Activated CD4-positive, alpha-beta T cell treated with anti-CD3 and anti-CD28 coated beads, Interleukin-2, amount 50 U/mL, for 24 hours (primary cell): ENCODE measurements at places on chromosomes 13 and 19.

DNA sequence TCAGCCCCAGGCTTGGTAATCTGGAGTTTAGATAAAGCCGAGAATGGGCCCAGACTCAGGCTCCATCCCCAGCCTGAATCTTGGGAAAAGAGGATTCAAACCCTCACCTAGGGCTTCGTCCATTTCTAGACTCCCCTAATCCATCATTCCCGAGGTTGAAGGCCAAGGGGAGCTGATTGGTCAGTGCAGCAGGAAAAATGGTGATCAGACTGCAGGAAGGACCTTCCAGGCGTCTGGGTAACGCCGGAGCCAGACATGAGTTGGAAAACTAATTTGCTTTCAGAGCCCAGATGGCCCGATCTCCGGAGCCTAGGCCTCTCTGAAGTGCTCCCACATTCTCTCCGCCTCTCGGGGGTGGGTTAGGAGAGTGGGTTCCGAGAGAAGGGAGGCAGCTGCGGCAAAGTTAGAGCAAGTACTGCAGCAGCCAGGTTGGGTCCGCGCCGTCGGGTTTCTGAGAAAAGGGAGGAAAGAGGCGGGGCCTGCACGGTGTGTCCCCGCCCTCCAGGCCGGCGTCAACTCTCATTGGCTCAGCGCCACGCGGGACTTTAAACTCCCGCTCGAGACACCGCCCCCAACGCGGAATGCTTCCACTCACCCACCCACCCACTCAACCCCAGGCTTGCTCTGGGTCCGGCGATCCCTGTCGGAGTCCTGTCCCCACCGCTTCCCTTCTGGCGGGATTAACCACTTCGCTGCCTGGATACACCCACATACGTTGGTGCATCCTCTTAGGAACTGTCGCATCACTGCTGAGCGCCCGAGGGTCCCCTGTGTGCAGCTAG, 788 bp upstream of the RTBDN start:
- no peak for DNase-seq

- no peak for DNase-seq
Observed at GRCh38 chr19:35905178-35905727, 2.8 kb downstream of the TYROBP start.

- DNase-seq, result no peak
Observed at GRCh38 chr13:77903435-77903834, 15.2 kb downstream of the EDNRB start.

DNA sequence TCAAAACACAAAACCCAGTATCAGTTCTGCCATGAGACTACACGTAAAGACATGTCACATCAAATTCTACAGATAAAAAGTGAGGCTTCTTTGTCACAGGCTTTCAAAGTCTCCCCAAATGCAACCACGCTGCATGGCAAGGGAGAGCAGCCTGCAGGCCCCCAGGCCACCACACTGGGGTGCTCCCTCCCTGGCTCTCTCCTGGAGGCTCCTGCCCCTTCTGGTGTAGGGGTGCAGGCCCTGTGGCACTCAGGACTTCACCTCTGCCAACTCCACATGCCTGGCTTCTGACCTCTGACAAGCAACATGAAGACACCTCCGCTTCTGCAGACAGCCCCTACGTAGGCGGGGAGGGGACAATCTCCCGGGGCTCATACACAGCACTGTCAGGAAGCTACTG, 14.3 kb downstream of the AKAP8 start:
- DNase-seq, result no peak

- DNase-seq, result no peak
Observed at GRCh38 chr19:41616792-41617621, 9.9 kb downstream of the CEACAM4 start.

DNA sequence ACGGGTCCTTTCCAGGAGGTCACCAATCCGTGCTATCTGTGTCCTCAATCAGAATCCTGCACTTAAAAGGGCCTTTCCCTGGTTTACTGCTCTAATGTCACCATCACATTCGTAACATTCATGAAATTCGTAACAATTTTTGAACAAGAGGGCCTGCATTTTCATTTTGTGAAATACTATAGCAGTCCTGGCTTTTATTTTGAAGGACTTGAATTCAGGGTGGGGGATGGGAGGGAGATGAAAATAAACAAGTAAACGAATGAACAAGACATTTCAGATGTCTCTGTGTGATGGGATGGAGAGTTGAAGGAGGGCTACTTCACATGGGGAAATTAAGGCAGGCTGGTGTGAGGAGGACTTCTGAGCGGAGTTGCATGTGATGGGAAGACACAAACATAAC, 281.0 kb downstream of the TSHZ3 start:
- DNase-seq, result no peak

GRCh38 chr19:51681286-51681941, 11.7 kb upstream of the SPACA6 start:
- DNase-seq, result no peak

DNA sequence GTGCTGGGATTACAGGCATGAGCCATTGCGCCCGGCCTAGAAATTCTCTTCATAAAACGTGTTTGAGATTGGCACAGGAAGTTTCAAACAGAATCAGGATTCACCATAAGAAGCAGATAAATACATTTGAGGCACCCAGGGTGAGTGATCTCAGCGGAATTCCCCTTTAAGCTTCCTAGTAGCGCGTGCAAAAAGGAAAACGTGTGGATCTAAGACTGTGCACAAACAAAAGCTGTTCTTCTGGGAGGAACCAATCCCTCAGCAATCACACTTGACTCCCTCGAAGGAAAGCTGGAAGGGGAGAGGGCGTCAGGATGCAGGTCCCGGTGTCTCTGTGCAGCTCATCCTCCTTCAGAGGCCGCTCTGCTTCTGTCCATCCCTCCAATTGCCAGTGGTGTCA, 15.5 kb downstream of the MCF2L start:
- DNase-seq, result no peak

- no peak for DNase-seq
Observed at GRCh38 chr13:77503398-77503797, 32.1 kb upstream of the SCEL start.

- no peak for DNase-seq
Observed at GRCh38 chr19:1012334-1012733, 8.6 kb downstream of the TMEM259 start.

- DNase-seq, result no peak
Observed at GRCh38 chr19:28737021-28737895, 475.7 kb downstream of the UQCRFS1 start.

DNA sequence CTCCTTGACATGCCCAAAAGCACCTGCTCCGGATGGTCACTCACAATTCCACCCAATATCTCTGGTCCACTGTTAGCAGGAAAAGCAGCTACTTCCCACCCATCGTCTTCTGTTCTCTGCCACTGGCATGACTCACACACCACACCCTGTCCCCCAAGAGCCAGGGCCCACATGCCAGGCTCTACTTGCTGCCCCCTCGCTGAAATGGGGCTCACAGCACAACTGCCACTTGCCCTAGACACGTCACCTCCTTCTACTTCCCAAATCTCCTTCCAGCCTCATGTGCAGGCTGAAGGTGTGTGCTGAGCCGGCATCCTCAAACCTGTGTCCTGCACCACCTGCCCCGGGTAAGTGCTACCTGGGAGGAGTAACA, 65.0 kb downstream of the TBC1D4 start:
- no peak for DNase-seq

DNA sequence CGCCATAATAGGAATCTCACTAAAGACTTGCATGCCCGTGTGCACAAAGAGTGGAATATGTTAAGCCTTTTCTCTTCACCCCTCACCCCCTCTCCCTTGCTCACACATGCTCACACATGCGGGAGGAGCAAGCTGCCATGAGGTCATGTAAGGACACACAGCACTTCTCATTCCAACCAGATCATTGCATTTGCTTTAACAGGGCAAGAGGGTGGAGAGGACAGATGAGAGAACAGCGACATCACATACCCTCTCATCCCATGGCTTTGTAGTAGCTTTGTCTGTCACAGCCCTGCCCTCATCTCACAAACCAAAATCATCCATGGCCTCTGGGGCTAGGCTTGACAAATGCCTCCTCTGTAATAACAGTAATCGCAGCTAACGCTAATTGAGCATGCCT, 145.6 kb upstream of the FRY start:
- DNase-seq, result no peak

- DNase-seq, result no peak
Observed at GRCh38 chr13:110396913-110397381, 89.9 kb downstream of the COL4A2 start.

GRCh38 chr19:45827459-45828093, 12.5 kb upstream of the RSPH6A start:
- no peak for DNase-seq

DNA sequence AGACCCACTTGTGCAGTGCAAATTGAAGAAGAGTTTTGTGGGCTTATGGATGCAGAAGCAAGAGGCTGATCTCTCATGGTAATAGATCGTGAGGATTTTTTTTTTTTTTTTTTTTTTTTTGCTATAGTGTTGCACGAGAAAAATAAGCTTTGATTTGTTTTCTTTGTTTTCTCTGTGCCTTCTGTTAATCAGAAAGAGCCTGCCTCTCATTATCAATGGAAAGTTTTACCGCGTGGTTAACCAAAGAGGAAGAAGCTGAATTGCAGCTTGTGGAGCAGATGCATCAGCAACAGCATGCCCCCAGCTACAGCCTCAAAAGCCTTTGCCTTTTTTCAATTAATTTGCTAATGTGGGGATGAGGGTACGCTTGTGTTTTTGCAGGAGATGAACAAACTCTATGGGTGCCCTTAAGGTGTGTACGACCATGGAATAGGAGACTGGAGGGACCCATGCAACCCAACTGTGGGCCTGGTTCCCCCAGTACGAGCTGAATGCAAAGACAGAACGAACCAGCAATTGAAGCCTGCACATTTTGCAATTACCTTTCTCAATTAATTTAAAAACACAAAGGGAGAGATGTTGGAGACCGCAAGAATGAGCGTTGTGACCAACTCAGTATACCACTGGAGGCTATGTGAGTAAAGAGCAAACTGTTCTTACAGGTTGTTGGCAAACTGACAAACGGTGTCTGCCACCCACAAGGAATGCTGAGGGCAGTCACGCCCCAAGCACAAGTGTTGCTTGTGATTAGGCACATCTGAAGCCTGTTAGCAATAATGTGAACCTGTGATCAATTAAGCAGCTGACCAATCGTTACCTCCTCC, 58.6 kb upstream of the SPRY2 start:
- DNase-seq, result no peak

GRCh38 chr19:31383553-31383952, 34.3 kb upstream of the TSHZ3 start:
- no peak for DNase-seq

DNA sequence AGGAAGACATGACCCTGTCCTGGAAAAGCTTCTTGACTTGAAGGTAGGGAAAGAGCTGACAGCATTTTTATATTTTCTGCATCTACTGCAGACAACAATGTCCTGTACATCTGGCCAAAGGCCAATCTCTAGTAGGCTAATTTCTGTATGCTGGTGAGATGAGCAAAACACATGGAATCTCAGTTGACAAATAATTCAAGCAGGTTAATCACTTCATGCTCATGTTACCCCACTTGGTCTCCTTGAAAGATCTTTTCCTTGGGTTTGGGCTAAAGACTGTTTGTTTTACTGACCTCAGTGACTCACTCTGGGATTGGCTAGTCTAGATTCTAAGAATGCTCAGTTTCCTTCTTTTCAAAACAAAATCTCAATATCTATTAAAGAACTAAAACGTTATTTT, 298.8 kb downstream of the LMO7 start:
- no peak for DNase-seq

DNA sequence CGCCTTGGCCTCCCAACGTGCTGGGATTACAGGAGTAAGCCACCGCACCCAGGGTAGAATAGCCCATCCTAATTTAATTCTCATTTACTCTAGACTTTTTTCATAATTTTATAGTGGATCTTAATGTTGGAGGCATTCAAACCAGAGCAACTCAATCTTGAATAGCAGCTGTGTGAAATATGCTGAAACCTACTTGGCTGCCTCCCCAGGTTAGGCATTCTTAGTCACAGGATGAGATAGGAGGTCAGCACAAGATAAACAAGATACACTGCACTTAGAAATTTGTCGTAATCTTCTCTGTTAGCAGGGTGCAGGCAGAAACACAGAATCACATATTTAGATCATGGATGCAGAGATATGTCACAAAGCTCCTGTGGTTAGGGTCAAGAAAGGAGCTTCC, 2.7 kb upstream of the ZNF43 start:
- DNase-seq, result no peak

DNA sequence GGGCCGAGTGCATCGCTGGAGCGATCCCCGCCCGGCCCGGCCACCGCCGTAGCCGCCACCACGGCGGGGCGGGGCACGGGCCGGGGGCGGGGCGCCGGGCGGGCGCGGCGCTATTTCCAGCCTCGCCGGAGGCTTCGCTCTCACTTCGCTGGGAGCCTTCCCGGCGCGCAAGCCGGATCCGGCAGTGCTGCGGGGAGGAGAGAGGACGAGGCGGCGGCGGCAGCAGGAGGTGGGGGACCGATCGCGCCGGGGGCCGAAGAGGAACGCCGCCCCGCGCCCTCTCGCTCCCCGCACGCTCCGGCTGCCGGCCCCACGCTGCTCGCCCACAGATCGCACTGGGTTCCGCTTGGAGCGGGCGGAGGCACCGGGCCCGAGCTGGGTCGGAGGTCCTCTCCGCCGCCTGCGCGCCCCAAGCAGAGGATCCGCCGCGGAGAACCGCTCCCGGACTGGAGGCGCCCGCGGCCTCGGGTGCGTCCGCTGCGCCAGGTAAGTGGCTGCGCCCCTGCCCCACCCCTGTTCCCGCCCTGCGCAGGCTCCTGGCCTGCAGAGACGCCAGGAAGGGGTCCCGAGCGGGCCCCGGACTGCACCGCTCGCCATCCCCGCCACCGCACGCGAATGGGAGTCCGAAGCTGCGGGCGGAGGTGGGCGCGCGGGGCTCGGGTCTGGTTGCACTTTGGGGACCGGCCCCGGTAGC, at the start of gene CHST8:
Gene CHST8 (plus strand): TSS at position 143 of the 694 bp plus-strand sequence. CDS start 67,309 bp downstream, outside the sequence.
- no peak for DNase-seq

DNA sequence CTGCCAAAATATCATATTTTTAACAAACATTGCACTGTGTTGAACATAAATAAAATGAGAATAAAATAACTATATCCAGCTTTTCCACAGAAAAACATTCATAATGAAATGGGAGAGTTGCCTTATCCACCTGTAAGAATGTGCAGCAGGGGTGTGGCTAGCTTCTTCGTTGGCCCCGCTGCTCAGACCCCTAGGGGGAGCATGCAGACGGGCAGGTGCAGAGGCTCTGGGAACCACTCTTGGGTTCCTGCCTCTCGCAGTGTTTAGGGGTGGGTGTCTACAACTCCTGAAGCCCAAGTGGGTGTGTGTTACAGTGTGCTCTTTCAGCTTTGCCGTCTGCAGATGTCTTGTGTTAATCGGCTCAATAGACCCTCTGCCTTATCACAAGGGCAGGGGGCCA, 121.7 kb downstream of the SLITRK5 start:
- no peak for DNase-seq

DNA sequence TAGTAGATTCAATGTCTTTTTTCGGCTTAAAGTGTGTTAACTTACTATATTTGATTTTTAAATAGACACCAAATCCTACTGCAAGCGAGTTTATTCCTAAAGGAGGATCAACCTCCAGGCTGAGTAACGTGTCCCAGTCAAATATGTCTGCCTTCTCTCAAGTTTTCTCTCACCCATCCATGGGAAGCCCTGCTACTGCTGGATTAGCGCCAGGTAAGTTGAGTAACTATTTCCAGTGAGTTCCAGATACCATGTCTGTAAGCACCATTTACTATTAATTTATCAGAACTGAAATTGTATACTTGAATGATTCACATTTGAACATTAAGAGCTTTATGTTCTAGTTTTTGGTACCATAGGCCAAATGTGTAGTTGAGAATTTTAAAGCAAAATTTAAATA, 81.8 kb downstream of the PAN3 start:
- DNase-seq, result no peak

GRCh38 chr13:103324641-103325040, 258.4 kb upstream of the SLC10A2 start:
- DNase-seq, result no peak

GRCh38 chr13:113231306-113232207, 22.1 kb downstream of the CUL4A start:
- DNase-seq, result no peak

- no peak for DNase-seq
Observed at GRCh38 chr13:110361365-110361911, 54.4 kb downstream of the COL4A2 start.
